ENCODE measurements at places on chromosomes 13 and 19. TPM values are rescaled to one million over a fixed set of nuclear protein-coding genes. Genes with fewer than 3 reads are reported as not detected.

GRCh38 chr13:99800951-99801350, 170.6 kb downstream of the ZIC5 start:
- H3K27ac ChIP-seq = no peak overlapping the region
- H3K27me3 ChIP-seq = no peaks in the 10 kb centered on the region
- no peak for DNase-seq
- no peak overlapping the region for H3K4me3 ChIP-seq

The PSG6 gene
- not detected for total RNA-seq

DNA sequence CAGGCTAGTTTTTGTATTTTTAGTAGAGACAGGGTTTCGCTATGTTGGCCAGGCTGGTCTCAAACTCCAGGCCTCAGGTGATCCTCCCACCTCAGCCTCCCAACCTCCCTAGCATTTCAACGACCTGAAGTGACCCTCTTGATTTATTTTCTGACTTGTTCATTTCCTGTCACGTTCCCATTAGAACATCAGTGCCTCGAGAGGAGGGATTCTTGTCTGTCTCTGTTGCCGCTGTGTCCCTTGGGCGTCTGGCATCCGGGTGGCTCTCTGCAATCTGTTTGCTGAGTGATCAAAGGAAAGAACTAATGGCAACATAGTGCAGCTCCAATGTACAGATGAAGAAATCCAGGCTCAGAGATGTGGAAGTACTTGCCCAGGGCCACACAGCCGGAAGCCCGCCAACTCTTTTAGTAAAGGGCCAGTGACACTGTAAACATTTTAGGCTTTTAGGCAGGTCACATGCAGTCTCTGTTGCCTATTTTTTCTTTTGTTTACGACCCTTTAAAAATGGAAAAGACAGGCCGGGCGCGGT, 47.5 kb downstream of the NFIC start:
- no peaks in the 10 kb centered on the region for H3K36me3 ChIP-seq
- no peaks in the 10 kb centered on the region for H3K27me3 ChIP-seq
- H3K27ac ChIP-seq = no peak overlapping the region
- no peak for DNase-seq
- H3K4me3 ChIP-seq = no peak overlapping the region
- H3K4me1 ChIP-seq = no peaks in the 10 kb centered on the region

The PLPPR3 gene
- total RNA-seq = not detected
